ENCODE measurements at places on chromosomes 16 and 17.
A peak's percentile ranks its signal among the peaks of the same experiment; 100 is the strongest.

DNA sequence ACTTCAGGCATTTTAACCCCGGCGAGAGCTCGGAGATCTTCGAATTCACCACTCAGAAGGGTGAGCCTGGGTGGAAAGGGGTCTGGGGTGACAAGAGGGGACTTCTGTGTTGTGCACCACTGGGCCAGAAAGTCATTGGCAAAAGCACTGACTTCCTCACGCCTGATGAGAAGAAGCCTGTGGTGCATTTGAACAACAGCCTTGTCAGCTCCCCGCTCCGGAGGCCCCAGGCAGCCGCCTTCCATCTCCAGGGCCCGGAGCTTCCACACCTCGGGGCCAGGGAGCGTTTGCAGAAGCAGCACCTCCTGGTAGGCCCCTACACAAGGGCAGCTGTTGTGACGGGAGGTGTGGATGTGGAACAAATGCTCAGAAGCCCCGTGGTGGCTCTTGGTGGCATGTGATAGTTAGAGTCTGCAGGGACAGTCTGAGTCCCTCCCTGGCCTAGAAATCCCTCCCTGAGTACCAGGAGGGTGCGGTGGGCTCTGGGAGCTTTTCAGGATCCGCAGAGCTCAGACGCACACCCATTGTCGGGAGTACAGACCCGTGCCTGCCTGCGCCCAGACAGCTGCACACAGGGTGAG, 9.7 kb downstream of the CACNG1 start:
- DNase-seq, result no peak

GRCh38 chr17:81277421-81277820, 17.7 kb downstream of the SLC38A10 start:
- peak; percentile 50 for DNase-seq

DNA sequence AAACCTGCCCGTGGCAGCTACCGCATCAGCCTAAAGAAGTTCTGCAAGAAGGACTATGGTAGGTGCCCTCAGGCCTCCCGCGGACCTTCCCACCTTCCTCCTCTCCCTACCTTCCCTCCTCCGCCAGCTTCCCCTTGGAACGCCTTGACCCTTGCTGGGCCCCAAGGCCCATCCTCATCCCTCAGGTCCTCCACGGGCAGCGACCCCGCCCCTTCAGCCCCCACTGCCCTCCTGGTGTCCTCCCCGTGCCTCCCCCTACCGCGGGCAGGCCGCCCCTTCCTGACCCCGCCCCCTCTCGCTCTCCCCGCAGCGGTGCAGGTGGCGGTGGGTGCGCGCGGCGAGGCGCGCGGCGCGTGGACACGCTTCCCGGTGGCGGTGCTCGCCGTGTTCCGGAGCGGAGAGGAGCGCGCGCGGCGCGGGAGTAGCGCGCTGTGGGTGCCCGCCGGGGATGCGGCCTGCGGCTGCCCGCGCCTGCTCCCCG, 1.4 kb upstream of the TBC1D24 start:
- no peak for DNase-seq

GRCh38 chr16:58506241-58507194, 6.6 kb downstream of the NDRG4 start:
- no peak for DNase-seq

- DNase-seq, result no peak
Observed at GRCh38 chr17:80003969-80004368, 31.7 kb downstream of the TBC1D16 start.

DNA sequence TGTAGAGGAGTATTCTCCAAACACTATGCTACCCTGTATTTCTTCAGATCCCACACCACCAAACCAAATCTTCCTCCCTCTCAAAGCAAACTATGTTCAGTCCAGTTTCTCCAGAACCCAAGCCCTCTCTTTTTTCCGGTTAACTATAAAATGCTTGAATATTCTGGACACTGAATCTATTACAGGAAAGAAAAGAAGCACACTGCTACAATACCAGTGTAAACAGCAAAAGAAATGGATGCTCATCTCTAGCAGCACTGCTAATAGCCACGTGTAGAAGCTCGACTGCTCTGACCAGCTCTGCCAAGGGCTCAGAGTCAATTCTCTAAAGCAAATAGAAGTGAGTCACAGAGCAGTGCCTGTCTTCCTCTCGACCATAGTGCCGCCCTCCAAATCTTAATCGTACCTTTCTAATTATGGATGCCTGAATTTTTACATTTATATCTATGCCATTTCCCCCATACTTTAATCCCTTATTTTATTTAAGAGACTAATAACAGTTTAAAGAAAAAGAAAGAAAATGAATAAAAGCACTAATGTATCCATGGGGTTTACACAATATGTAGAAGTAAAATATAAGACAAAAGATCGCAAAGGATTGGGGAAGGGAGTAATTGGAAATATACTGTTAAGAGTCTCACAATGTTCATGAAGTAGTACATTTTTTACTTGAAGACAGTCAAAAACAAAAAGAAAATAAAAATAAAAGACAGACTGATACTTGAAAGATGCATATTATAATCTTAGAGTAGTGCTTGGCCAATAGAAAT, 154.5 kb downstream of the PARN start:
- DNase-seq, result no peak

- no peak for DNase-seq
Observed at GRCh38 chr16:27240948-27241531, 27.5 kb downstream of the NSMCE1 start.

- peak; percentile 36 for DNase-seq
Observed at GRCh38 chr17:75105126-75106080, 4.4 kb upstream of the ARMC7 start.

DNA sequence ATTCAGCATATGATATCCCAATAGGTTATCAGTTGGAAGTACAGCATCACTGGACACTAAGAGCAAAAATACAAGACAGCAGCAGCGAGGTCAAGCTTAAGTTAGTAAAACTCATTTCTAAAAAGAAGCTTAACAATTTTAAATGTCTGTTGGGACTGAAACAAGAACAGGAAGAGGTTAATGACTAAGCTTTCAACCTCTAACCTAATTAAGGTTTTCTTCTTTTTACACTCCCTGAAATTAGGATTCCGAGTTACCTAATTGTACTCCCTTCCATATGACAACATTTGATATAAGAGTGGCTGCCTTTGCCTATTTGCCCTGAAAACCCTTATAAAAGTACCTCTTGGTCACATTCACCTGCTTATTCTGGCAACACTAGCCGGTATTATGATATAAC, 34.3 kb downstream of the CPSF4L start:
- DNase-seq, result no peak

GRCh38 chr17:17739388-17740066, 58.3 kb downstream of the RAI1 start:
- no peak for DNase-seq

GRCh38 chr16:85297881-85298280, 185.6 kb upstream of the CIBAR2 start:
- DNase-seq, result no peak

- DNase-seq, result peak; percentile 94
Observed at GRCh38 chr17:927611-928461, 51.7 kb downstream of the NXN start.

DNA sequence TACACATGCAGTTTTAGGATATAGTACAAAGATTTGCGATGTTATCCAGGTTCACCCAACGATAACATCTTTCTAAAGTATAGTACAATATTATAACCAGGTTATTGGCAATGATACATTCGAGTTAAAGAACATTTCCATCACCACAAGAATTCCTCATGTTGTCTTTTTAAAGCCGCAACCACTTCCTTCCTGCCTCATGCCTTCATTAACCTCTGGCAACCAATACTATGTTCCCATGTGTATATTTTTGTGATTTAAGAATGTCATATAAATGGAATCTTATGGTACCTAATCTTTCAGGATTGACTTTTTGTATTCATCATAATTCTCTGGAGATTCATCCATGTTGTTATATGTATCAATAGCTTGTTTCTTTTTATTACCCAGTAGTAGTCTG, 1183.2 kb downstream of the CDH11 start:
- DNase-seq, result peak; percentile 21

GRCh38 chr17:56765449-56765848, 68.3 kb downstream of the C17orf67 start:
- DNase-seq, result no peak

DNA sequence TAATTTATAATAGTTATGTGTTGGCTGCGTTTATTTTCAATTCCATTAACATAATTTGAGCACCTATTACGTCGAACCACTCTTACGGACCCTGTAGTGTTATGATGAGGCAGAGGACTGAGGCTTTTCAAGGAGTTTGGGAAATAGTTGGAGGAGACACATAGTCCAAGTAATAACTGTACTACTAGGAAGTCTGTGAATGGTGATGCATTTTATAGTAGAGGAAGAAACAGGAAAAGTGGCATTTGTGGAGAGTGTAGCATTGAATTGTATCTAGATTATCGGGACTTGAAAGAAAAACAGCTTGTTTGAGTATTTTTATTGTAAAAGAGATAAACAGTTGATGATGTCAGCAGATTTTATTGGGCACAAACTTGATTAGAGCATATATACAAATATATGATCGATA, 1.7 kb downstream of the NFATC3 start:
- no peak for DNase-seq

GRCh38 chr16:54320697-54321340, 34.2 kb upstream of the IRX3 start:
- no peak for DNase-seq

All from muscle of back (tissue), 13 donors.